Activated naive CD4-positive, alpha-beta T cell treated with anti-CD3 and anti-CD28 coated beads, Interleukin-2, amount 50 U/mL, for 72 hours (primary cell): ENCODE measurements at places on chromosomes 5 and 9. TPM values are rescaled to one million over a fixed set of nuclear protein-coding genes. Genes with fewer than 3 reads are reported as not detected.

DNA sequence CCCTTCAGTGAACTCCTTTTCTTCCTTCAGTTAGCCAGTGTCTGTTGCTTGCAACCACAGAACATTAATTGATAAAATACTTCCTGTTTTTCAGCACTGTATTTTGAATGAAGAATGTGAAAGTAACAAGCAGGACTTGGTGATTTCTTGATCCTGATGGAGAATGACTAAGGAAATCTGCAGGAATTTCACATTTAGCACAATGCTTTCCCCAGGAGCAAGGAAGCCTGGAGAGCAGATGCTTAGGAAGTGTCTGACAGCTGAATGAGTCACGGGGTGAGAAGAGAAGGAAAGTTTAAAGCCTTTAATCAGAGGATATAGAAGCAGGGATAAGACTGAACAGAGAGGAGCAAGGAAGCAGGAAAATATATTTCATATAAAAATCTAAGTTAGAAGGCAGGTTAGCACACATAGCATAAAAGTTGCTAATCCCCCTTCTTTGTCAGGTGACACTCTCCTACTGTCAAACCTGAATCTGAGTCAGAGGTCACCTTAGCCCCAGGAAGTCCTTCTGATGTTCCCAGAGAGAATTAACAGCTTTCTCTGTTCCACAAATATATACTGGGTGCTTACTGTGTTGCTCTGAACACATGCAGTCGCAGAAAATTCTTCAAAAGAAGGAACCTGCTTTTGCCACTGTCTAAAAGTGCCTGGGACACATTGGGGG, 59.7 kb downstream of the GNA14 start:
- DNase-seq, result no peak

DNA sequence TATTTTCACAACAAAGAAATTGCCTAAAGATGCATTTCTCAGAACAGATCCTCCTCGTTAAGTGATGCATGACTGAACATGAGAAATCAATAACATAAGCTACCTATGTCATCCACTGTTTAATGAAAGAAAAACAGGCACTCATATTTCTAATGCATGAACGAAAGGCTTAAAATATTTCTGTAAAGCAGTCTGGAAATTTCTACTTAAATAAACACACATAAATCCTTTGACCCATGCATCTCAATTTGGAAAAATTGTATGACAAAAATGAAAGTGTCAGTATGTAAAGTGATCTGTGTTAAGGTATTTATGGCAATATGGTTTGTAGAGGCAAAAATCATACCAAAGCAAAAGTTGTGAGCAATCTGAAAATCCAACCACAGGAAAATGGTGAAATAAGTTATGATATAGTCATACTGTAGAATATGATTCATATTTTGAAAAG, 399.2 kb upstream of the GRAMD2B start:
- DNase-seq, result no peak

- DNase-seq, result no peak
Measured at GRCh38 chr5:1952444-1953099, 69.8 kb upstream of the IRX4 start.

GRCh38 chr5:29023541-29023940, 1985.2 kb upstream of the CDH9 start:
- DNase-seq, result no peak

DNA sequence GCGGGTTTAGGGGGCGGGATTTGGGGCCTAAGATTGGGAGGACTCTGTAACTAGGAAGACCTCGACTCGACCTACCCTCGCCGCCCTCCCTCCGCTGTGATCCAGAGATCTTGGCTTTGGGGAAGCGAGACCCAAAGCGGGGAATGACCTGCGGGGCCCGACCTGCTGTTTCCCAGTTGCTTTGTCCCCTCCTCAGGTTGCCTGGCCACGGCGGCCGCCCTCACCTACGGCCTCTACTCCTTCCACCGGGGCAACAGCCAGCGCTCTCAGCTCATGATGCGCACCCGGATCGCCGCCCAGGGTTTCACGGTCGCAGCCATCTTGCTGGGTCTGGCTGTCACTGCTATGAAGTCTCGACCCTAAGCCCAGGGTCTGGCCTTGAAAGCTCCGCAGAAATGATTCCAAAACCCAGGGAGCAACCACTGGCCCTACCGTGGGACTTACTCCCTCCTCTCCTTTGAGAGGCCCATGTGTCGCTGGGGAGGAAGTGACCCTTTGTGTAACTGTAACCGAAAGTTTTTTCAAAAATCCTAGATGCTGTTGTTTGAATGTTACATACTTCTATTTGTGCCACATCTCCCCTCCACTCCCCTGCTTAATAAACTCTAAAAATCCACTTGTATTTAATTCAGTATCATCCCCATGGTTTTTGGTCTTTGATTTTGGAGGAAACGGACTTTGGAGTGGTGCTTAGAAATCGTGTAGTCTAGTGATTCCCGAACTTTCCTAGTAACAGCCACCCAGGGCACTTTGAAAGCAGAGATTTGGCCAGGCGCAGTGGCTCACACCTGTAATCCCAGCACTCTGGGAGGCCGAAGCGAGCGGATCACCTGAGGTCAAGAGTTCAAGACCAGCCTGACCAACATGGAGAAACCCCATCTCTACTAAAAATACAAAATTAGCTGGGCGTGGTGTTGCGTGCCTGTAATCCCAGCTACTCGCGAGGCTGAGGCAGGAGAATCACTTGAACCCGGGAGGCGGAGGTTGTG, 878 bp downstream of the HIGD2A start:
- DNase-seq, result no peak

DNA sequence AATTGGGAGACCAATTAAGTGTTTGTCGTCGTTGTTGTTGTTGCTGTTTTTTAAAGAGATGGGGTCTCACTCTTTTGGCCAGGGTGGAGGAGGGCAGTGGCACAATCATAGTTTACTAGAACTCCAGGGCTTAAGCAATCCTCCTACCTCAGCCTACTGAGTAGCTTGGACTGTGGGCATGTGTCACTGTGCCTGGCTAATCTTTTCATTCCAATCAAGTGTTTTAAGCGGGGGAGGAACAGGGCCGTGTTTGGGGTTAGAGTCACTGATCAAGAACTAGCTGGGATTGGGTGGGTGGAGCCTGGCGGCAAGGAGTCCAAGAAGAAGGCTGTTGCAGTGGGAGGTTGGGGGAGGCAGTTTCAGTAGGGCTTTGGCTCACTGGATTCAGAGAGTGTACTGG, 13.8 kb downstream of the SNX30 start:
- no peak for DNase-seq

CD274 gene
- 65.5 TPM for total RNA-seq

DNA sequence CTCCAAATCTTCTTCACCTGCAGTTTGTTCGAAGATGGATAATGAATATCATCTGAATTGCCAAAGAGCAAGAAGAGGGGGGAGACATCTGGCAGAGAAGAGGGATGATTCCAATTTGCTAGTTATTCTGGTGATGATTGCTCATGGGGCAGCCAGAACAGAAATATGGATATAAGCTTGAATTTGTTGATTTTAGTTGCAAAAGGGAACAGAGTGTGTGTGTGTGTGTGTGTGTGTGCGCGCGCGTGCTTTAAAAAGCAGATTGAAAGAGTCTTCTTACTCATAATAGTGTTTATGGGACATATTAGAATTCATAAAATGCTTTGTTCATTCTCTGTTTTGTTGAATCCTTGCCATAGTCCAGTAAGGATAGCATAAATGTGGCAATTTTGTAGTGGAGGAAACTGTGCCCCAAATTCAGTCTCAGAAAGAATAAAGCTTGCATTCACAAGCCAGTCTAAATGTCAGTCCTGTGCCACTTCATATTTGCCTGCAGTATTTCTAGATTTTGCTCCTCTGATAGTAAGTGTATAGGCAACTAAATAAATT, 436.3 kb upstream of the KLF4 start:
- no peak for DNase-seq

RETREG1 gene
- 7.4 TPM for total RNA-seq

ADAMTS2 gene
- not detected for total RNA-seq

DNA sequence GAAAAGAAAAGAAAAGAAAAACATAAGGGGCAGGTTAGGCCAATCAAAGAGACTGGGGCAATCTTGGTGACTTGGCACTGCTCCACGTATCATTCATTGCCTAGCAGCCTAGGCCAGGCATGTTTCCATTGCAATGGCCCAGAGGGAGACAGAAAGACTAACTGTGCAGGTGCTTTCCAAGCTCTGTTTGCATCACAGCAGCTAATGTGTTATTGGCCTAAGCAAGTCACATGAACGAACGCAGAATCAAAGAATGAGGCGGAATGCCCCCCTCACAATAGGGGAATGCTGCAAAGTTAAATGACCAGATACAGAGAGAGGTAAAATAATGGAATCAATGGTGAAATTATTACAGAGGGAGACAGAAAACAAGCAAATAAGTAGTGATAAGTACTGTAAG, 11.1 kb upstream of the VPS13A start:
- DNase-seq, result no peak

DNA sequence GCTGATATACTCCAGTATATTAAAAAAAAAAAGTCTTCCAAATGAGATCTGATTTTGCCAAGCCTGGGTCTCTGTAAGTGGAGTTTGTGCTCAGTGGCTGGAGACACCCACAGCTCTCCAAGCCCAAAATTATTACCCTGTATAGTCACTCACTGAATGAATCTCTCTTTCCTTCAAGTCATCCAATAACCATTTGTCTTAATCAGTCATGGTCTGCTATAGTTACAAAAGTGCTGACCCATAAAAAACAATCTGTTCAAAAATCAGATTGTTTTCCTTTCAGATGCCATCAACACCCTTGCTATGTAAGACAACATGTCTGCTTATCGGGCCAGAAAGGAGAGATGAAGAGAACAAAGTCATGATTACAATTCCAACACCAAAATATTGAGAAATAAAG, 159.4 kb upstream of the FST start:
- DNase-seq, result no peak

- no peak for DNase-seq
Measured at GRCh38 chr9:100213730-100214477, 114.9 kb downstream of the INVS start.

DNA sequence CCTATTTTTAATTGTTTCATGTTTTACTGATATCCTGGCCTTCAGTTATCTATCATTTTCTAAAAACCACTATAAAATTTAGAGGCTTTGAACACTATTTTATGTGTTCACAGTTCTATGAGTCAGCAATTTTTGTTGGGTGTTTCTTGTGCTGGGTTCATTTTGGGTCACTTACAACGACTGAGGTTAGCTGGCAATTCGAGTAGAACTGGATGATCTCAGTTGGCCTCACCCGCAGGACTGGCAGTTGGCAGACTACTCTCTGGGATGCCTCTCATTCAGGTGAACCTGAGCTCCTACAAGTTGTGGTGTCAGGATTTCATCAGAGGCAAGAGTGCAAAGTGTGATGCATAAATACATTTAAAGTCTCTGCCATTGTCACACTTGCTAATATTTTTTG, 151.0 kb upstream of the PAPPA start:
- no peak for DNase-seq

DNA sequence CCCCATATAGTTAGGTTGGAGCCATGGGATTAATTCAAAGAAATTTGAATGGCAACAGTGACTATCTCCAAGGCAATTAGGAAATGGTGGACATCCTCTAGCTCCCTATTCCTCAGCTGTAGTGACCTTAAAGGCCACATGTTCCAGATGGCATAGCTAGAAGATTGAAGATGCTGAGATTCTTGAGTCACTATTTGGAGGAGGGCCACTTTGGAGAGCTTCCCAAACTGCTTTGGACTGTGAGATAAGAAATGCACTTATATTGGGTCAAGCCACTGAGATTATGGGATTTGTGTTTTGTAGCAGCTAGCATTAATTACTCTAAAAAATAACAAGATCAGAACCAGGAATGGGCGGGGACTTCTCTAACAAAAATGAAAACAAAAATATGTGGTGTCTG, 636.2 kb upstream of the CCNG1 start:
- no peak for DNase-seq

DNA sequence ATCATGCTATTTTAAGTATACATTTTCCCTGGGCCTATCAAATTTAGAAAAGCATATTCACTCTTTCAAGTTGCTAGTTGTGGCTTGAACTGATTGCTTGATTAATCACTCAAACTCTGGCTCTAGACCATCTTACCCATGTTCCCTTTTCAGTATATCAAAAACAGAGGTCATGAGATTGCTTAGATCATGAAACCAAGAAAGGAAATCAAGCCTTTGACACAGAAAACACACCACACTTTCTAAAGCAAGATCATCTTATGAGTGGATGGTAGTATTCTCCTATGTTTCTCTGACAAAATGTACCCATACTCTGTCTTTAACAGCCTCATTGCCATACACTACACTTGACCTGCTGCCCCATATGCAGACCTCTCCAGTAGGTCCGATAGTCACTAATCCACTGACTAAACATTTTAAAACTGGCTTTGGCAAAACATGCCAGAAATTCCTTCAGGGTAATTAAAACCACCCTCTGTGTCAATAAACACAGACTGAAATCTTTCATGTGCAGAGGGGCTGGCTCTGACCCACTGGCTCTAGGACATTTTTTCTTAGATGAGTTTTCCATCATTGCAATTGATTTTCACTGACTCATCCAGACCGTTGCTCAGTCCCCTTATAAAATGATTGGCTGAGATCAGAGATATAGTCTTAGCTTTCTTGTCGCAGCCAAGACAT, 18.2 kb downstream of the PPP2R2B start:
- no peak for DNase-seq

CHD1 gene
- 49.9 TPM for total RNA-seq

- DNase-seq, result no peak
Measured at GRCh38 chr5:122463221-122463620, 151.2 kb downstream of the SNCAIP start.

GRCh38 chr9:73174330-73174980, 22.8 kb downstream of the ANXA1 start:
- no peak for DNase-seq

DNA sequence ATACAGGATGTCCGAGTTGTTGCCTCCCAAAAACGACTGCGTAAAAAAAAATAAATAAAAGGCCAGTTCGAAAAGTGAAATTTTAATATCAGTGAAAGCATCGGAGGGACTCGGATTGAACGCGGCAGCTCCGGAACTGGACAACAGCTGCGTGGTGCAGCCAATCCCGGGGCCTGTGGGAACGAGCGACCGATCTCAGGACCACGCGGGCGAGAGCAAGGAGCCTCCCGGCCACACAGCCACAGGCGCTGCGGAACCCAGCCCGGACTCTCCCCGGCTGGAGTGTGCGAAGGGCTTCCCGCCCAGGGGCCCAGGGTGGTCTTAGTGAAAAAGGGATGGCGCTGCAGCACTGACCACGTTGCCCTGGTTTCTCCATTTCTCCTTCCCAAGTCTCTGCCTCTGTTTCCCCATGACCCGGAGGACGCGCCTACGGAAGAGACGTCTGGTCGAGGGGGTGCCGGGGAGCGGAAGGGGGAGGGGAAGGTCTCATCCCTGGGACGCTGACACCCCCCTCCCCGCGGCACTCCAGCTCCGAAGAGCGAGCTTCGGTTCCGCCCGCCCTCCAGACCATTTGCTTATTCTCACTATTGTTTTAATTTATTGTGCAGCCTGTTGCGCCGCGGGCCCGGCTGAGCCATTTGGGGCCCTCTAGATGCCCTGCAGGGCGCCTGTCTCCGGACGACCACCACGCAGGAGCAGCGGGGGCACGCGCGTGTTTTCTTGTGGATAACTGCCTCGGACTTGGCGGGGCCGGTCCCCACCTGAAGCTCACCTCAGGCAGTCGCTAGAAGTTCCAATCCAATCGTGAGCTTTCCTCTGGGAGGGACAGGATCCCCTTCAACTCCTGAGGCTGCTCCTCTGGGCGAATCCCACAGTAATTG, 303.0 kb downstream of the PARP8 start:
- DNase-seq, result no peak

- no peak for DNase-seq
Measured at GRCh38 chr5:168801567-168801966, 222.4 kb upstream of the PANK3 start.

OMD gene
- total RNA-seq, result not detected
